ENCODE measurements at places on chromosomes 5 and 9.

GRCh38 chr5:102799017-102799416, 43.9 kb downstream of the PAM start:
- DNase-seq = no peak

GRCh38 chr9:82616545-82616944, 446.4 kb downstream of the RASEF start:
- DNase-seq = no peak

DNA sequence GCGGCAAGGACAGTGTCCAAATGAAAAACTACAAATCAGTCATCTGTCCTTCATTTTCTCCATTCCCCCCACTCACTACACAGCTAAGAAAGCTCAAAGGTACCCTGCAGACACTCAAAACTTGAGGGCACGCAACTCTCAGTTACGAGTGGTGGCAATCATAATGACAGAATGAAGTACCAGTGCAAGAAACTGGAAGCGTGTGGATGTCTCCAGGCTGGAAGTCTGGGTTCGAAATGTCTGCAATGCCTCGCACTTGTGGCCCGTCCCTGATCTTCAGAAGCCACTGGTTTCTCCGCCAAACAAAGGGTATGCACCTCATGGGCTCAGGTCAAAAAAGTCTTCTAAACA, 597 bp upstream of the CENPH start:
- no peak for DNase-seq

GRCh38 chr9:76465442-76466298, 6.7 kb downstream of the GCNT1 start:
- DNase-seq = no peak

DNA sequence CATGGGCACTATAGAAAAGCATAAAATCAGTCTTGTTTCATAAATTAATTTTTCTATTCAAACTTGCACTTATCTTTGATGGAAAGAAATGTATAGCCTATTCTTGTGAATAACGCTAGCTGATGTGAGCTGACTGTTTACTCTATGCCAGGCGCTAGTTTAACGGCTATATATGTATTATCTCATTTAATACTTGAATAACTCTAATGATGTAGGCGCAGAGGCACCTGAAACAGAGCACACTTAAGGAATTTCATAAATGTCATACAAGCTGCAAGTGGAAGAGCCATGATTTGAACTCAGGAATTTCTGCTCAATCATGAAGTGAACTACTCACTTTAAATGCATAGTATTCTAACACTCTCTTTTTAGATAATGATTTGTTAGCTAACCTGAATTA, 551.8 kb downstream of the PDE4D start:
- DNase-seq = no peak

DNA sequence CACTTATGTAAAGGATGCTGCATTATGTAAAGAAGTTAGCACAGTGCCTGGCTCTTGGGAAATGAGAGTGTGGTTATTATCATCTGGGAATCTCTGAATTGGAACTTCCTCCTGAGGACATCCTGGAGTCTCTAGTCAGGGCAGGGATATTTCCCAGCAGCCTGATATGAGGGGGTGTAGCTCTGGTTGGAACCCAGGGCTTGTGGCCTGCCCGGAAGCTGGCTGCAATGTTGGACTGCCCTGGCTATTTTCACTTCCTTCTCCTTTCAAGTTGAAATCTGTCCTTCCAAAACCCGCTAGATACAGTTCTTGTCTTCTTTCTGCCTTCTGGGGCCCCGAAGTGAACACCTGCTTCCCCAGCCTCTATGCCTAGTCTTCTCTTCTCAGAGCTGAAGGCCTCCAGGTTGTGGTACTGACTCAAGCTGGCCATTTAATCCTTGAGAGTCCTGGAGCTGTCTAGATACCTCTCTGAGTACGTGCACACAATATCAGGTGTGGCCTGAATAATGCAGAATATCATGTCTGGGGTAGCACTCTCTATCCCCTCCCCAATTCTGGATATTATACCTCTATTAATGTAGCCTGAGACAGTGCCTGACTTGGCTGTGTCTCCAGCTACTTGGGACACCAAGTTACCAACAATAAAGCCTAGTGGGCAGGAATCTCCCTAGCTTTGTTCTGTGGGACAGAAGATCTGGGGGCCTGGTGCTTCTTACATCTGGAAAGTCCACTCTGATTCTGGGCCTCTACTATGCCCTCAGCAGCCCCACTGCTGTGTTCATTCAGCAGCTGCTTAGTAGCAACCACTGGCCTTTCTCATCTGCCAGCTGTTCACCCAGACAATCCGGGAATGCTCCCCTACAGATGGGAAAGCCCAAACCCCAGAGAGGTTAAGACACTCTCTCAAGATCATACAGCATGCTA, 45.0 kb downstream of the SLC6A7 start:
- no peak for DNase-seq

- peak; percentile 29 for DNase-seq
These were observed 42.4 kb downstream of the PDE6A start for GRCh38 chr5:149902177-149902576.

GRCh38 chr5:171450423-171451331, 31.2 kb downstream of the FGF18 start:
- DNase-seq = no peak

GRCh38 chr5:123545506-123545905, 33.5 kb downstream of the CSNK1G3 start:
- DNase-seq = no peak

DNA sequence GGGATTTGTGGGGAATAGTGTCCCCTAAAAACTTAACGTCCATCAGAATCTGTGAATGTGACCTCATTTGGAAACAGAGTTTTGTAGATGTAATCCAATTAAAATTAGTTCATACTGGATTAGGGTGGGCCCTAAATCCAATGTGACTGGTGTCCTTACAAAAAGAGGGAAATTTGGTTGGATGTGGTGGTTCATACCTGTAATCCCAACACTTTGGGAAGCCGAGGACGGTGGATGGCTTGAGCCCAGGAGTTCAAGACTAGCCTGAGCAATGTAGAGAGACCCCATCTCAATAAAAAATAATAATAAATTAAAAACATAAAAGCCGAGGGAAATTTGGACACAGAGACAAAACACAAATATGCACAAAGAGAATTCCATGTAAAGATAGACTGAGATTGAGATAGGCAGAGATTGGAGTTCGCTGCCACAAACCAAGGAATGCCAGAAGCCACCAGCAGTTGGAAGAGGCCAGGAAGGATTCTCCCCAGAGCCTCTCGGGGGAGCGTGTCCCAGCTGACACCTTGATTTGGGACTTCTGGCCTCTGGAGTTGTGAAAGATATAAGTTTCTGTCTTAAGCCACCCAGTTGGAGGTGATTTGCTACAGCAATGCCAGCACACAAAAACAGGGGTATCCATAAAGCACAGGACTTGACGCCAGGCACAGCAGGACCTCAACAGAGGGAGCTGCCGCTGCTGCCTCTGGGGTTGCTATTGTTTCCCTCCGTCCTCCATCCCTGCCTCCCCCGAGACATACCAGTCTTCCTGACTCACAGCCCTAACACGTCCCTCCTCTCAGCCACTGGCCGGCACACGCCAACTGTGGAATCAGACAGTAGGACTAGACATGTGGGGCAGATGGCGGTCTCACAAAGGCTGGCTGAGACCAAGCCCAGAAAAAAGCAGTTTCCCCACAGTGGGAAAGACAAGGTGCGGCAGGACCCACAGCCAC, 73.8 kb upstream of the IL17B start:
- no peak for DNase-seq

DNA sequence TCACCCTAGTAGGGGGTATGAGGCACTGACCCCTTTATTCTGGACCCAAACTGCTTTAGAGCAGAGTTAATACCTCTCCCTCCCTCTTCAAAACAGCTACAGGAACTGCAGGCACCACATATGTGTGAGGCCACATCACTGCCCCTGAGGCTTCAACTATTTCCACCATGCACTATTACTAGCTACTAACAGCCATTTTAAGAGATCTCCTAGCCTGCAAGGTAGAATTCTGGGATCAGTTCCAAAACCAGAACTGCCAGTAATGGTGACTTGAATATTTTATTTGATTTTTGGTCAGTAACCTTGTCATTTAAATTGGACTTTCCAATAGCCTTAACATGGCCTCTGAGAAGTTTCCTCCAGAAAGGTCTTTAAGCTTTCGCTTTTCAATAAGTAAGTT, 55.3 kb upstream of the FSD1L start:
- no peak for DNase-seq

DNA sequence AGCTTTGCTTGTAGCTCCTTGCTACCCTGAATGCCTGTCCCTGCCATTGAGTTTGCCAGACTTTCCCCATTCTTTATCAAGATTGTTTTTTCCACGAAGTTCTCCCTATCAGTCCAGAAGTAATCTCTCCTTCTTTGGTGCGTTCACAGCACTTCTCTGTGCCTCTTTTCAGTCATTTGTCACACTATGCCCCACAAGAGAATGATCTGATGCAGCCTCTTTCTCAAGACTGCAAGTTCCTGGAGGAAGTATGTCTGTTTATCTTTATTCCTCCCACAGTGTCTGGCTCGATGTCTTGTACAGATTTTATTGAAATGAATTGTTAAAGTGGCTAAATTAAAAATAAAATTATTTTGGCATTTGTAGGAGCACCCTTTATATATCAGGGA, 99.3 kb downstream of the CCDC192 start:
- DNase-seq = no peak

DNA sequence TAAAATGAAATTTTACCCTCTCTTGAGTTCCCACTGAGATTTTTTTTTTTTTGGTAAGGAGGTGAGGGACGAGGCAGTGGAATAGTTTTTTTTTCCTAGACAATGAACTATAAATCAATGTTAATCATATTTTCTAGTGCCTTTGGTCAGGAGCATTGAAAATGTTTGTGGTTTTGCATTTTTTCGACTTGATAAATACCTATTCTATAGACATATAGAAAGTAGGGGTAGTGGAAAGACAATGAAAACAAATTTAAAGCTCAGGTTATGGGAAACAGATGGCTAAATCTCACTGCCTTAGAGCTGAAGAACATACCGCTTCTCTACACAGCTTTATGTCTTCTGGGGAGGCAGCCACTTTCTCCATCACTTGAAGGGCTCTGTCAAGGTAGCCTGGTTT, 94.3 kb downstream of the MRPS27 start:
- no peak for DNase-seq

- DNase-seq = no peak
These were observed 28.1 kb upstream of the SH3PXD2B start for GRCh38 chr5:172482156-172483020.

DNA sequence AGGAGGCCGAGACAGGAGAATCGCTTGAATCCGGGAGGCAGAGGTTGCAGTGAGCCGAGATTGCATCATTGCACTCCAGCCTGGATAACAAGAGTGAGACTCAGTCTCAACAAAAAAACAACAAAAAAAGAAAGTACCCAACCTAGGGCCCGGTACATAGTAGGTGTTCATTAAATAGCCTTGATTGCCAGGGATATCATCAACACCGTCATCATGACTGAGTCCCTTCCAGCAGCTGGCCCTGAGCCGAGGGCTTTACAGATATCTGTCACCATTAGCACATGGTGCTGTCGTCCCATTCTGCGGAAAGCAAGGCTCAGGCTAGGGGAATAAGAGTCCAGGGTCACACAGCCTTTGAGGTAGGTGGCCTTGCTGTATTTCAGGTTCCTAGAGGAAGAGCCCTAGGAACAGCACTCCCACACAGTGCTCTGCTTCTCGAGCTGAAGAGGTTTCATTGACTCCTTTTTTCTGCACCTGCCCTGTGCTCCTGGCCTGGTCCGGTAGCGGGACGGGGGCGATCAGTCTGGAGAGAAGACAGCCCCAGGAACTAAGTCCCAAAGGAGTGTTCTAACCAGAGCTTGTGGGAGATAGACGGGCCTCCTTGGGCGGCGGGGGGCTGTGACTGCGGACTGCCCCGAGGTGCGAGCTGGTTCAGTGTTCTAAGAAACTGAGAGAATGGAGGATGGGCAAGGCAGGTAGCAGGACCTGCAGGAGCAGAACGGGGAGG, 48.2 kb downstream of the CXXC5 start:
- no peak for DNase-seq

Data from HuH-7 (cell line).